Activated naive CD4-positive, alpha-beta T cell treated with anti-CD3 and anti-CD28 coated beads, Interleukin-2, amount 50 U/mL, for 72 hours (primary cell): ENCODE measurements at places on chromosomes 13 and 19. TPM values are rescaled to one million over a fixed set of nuclear protein-coding genes. Genes with fewer than 3 reads are reported as not detected.

Gene PET100
- total RNA-seq: 101 TPM

Gene THOP1
- 40.5 TPM for total RNA-seq

Gene TMPRSS9
- not detected for total RNA-seq

Gene SIGLEC12
- not detected for total RNA-seq

Gene ZNF607
- 13.1 TPM for total RNA-seq

- no peak for DNase-seq
Observed at GRCh38 chr13:80161219-80161618, 179.7 kb downstream of the SPRY2 start.

DNA sequence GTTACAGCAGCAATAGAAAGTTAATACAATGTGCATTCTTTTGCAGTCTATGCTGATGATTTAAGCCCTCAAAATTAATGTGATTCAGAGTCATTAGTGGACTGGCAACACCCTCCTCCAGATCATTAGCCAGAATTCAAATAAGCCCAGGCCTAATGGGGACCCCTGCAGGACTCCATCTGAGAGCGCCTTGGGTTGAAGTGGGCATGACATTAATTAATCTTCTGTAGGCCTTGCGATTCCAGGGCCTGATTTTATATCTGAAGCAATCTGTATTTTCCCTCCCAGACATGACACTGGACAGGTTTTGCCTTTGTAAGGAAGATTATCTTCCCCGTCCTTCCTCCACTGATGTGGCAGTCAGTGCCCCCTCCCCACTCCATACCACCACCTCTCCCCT, 442.9 kb downstream of the FOXO1 start:
- no peak for DNase-seq

GRCh38 chr19:39133431-39134270, 8.1 kb downstream of the PAK4 start:
- no peak for DNase-seq

DNA sequence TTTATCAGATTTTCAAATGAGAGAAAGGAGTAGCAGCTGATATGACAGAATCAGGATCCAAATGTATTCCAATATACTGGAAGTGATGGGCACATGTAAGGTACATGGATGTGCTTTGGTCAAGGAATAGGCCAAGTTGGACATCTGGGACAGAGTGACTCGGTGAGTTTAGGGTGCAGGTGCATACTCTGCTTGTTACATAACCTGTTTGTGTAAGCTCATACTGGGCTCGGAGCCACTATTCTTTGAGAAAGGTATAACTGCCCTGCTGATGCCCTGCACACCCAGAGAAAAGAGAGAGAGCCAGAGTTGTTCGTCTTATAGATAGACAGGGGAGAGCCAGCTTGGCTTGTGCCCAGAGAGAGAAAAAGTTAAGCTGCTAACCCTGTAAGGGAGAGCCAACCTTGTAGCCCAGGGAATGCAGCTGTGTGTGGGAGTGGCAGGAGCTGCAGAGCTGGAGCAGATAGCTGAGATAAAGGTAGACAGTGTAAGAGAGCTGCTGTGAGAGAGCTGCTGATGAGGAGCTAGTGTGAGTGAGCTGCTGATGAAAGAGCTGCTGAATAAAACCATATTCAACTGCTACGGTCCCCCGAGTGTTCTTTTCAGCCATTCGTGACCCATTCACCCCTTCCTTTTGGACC, 40.7 kb upstream of the N4BP2L1 start:
- DNase-seq: no peak

GRCh38 chr13:59346999-59347723, 816.6 kb downstream of the DIAPH3 start:
- DNase-seq: no peak

DNA sequence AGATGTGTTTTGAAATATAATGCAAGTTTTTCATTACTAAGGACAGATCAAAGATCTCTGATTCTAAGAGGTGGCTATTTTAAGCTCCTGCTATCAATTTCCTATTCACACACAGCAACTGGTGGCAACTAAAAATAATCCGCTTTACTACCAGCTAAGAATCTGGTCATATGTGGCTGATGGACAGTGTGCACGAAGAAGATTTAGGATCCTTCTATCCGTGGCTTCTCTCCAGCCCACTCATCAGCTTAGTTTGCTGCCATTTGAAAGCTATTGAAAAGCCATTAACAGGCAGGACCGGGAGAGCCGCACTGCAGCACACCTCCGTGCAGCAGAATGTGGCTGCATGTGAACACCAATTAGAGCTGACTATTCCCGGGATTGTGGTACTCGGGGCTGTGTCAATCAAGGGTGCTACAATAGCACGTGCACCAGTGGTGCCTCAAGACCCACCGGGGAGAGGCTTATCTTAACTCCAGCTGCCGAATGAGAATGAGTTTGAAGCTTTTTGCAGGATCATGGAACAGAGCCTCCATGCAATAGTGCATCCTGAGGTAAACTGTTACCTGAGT, at the start of gene MYO16:
MYO16 (plus strand) TSS at position 431 of the 572 bp plus-strand sequence. CDS start 234 bp downstream, outside the sequence.
- no peak for DNase-seq

- no peak for DNase-seq
Observed at GRCh38 chr13:97008643-97009042, 14.4 kb upstream of the OXGR1 start.

- DNase-seq: no peak
Observed at GRCh38 chr13:46665248-46665632, 112.3 kb downstream of the LRCH1 start.

GRCh38 chr19:51594774-51595109, 23.7 kb downstream of the ZNF175 start:
- no peak for DNase-seq

DNA sequence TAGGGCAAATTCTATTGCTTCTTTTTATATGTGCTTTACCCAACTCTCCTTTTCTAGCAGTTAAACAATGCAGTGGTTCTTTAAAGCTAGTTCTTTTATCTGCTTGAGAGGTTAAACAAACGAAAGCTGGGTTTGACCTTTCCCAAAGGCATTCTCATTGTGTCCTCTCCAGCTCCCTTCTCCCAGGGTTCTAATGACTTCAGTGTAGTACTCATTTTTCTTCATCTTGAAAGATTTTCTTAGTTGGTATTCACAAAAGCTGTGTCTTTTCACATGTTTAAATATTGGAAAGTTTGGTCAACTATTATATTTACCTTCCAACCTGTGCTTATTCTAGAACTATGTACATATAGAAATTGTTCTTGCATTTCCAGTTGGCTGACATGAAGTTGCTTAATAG, 1.5 kb downstream of the WASF3 start:
- DNase-seq: no peak

GRCh38 chr19:44742330-44743061, 6.0 kb upstream of the BCL3 start:
- DNase-seq: no peak

- no peak for DNase-seq
Observed at GRCh38 chr19:40005691-40006272, 8.9 kb downstream of the ZNF546 start.

- DNase-seq: no peak
Observed at GRCh38 chr13:93388701-93389100, 162.1 kb downstream of the GPC6 start.

DNA sequence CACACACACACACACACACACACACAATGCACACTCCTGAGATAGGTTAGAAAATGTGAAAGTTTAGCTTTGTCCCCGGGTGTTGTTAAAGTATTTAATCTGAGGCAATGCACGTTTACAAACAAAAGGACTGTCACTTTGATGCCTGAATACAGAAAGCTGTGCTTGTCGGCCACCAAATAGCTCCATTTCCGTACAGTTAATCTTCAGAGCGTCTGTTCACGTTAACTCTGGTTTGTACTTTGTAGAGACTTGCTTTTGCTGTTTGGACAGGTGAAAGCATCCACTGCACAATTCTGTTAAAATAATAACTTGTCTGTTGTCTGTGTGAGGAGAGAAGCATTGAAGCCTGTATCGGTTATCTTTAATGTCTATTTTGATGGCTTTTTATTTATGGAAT, 267.8 kb downstream of the FGF9 start:
- DNase-seq: no peak

- no peak for DNase-seq
Observed at GRCh38 chr13:63696055-63696454, 2280.4 kb upstream of the PCDH20 start.

DNA sequence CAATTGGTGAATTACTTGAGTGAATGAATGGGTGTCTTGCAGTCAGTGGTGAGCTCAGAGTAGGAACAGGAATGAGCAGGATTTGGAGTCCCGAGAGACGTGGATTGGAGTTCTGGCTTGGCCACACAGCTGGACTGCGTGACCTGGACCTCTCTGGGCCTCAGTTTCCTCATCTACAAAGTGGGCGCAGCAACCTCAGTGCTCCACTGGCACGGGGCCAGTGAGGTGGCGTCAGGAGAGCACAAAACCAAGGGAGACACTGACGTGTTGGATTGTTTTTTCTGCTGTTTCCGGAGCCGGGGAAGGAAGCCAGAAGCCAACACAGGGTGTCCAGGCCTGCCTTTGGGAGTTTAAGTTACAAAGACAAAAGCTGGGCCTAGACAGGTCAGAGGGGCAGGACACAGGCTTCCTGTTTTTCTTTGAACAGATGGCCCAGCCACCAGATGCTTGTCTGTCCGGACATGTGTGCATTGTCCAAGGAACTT, 6.5 kb upstream of the DOCK6 start:
- no peak for DNase-seq

DNA sequence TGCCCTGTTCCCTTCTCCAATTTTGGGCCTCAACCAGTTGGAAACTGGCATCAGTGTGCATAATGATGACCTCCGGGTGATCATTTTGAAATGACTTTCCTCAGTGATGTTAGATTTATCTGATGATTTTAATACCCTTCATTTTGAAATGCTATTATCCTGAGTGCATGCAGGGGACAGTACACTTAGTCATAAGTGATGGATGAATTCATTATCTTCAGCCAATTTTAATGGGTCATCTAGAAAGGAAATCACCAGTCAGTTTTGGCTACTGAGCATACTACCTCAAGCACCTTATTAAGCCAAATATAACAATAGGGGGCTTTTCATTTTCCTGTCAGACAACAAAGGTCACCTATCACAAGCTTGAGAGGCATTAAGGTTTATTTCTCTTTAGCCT, 118.5 kb upstream of the MIR17HG start:
- DNase-seq: no peak

GRCh38 chr19:31330761-31331160, 18.5 kb downstream of the TSHZ3 start:
- DNase-seq: no peak

DNA sequence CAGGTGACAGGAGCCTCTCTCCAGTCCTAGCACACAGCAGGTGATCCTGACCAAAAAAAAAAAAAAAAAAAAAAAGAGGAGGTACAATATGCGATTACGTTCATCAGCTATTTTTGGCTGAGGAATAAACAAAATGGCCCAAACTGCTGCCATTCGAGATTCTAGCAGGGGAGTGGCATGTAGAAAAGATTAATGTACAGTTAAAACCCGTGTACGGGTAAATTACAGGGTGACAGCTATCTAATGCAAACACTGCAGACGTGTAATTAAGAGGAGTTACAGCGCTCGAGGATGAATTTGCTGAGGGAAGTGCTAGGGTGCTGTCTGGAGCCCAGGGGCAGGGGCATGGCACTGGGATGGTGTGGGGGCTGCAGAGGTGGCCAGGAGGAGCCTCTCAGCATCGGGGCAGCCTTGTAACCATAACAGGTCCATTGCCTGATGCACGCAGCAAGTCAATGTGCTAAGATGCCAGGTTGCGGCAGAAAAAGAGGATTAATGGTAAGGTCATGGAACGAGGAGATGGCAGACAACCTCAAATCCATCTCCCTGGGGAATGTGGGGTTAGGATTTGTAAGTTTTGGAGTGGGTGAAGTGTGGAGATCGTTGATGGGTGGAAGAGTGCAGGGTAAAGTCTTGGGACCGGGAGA, 17.4 kb downstream of the CHST8 start:
- DNase-seq: no peak

DNA sequence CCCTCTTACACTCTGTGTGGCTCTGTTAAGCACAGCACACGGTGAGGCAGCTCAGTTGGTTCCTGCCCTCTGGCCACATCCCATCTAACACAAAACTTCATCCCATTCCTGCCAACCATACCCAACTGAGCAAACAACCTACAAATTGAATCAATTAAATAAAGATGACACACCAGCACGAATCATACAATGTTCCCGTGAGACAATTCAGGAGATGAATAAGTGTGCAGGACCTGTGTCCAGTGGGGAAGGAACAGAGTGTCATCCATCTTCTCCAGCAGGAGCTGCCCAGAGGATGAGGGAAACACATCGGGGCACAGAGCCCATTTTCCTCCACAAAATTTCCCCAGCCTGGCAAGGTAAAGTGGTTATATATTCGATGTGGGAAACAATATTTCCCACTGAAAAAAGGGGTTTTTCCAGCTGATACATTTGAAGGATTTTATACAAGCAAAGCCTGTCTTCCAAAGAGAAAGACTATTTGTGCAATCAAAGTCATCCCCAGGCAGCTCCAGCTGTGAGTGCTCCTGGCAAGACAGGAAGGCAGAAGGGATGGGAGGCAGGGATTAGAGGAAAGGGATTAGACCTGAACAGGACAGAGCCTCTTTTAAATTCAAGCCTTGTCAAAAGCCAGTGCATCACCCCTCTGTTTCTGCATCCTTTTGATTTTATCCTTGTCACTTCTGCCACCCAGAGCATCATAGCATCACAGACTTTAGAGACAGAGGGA, 240.2 kb downstream of the LHFPL6 start:
- no peak for DNase-seq

DNA sequence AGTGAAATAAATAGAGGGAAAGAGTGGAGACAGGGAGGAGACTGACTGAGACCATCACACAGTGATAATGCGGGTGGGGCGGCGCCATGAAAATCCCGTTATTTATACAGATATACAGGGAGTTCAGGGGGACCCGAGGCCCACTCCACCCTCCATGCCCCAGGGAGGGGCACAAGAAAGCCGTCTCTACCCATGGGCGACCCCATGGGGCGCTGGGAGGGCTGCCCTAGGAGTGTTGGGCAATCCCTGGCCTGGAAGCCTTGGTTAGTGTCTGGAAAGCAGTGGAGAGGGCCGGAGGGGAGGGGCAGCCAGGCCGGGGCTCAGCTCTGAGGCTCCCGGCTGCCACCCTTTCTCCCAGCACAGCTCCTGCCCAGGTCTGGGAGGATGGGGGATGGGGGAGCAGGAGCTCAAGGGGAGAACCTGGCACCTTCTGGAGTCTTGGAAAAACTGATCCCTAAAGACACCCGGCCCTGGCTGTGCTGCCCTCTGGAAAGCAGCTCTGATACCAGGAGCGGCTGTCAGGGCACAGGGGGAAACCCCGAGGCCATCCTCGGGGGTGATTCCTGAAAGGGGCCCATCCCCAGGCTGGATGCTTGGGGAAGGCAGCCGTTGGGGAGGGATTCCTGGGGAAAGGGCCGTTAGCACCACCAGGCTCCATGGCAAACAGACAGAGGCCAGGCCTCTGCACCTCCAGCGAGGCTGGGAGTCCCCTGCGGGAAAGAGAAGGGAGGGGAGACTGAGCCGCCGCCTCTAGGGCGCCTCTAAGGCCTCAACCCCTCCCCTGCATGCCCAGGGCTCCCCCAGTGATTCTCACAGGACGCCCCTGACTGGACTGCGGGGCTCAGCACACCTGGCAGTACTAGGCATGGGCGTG, 3.0 kb upstream of the PRKD2 start:
- DNase-seq: no peak
